Fibroblast of skin of right biceps (primary cell): ENCODE measurements at places on chromosomes 6 and 20.
A peak's percentile ranks its signal among the peaks of the same experiment; 100 is the strongest.

- peak; percentile 36 for DNase-seq
These were observed 71.3 kb upstream of the STXBP5 start for GRCh38 chr6:147132889-147133288.

- DNase-seq, result no peak
These were observed 7.9 kb downstream of the WFDC3 start for GRCh38 chr20:45783656-45784294.

DNA sequence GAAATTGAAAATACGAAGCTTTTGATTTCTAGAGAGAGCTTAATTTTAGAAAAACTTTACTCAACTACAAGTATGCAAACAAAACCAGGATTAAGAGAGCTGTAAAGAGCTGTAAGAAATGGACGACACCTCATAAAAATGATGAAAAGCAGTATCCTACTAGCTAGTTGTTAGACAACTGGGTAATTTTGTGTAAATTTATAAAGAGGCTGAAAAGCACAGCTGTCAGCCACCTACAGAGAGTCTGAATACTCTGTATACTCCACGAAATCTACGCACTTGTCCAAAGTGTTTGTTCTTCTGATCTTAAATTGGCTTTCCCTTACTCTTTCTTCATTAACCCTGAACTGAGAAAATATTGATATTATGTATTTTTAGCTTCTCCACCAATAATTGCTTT is 808.4 kb upstream of the EPHA7 start:
- DNase-seq, result no peak

DNA sequence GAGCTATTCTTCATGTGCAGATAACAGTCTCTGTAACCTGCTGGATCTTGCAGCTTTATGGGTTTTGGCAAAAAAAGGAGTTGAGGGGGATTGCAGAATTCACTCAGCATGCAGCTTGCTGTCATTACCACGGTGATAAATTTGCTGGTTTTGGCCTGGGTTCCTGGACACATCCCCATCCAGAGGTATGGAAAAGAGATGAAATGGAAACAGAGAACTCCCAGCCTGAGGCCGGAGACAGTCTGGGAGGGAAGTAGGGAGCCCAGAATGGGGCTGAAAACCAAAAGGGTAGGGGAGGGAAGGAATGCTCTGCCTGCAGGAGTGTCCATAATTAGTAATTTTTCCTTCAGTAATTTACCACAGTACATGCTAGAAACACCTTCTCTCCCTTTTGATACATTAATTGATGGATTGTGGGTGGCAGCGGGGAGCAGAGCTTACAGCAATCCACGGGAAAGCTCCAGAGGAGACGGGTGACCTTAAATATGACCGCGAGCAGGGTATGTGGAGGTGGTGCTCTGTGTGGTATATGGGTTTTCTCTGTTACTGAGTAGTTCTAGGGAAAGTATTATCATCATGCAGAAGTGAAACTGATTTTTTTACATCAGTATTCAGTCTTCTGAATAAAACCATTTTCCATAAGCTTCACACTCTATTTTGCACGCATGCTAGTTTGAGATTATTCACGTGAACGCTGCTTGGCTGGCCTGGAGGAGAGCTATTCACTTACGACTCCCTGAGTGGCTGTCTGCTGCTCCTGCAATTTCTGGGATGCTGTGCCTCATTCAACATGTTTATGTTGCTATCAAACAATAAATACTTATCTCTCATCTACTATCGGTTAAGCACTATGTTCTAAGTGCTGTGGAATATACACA is 66.3 kb upstream of the KCNK16 start:
- DNase-seq, result peak; percentile 79

- DNase-seq, result peak; percentile 39
These were observed 16.9 kb downstream of the SYTL3 start for GRCh38 chr6:158666628-158667359.

GRCh38 chr6:152316024-152316423 is 321.1 kb downstream of the SYNE1 start:
- peak; percentile 79 for DNase-seq

- DNase-seq, result no peak
These were observed 57.4 kb upstream of the EMILIN3 start for GRCh38 chr20:41424011-41424410.
